Osteocyte (in vitro differentiated cells): ENCODE measurements at places on chromosomes 5 and 9. TPM values are rescaled to one million over a fixed set of nuclear protein-coding genes. Genes with fewer than 3 reads are reported as not detected.
A peak's percentile ranks its signal among the peaks of the same experiment; 100 is the strongest.

Gene ENTREP1
- 0.24 and 0.26 TPM in 2 replicates for total RNA-seq

- no peak for DNase-seq
- no peak overlapping the region for H3K27ac ChIP-seq
- H3K27me3 ChIP-seq: no peaks in the 10 kb centered on the region
- no peak overlapping the region for H3K4me3 ChIP-seq
Observed at GRCh38 chr9:111798786-111799185, 4.0 kb upstream of the SHOC1 start.

DNA sequence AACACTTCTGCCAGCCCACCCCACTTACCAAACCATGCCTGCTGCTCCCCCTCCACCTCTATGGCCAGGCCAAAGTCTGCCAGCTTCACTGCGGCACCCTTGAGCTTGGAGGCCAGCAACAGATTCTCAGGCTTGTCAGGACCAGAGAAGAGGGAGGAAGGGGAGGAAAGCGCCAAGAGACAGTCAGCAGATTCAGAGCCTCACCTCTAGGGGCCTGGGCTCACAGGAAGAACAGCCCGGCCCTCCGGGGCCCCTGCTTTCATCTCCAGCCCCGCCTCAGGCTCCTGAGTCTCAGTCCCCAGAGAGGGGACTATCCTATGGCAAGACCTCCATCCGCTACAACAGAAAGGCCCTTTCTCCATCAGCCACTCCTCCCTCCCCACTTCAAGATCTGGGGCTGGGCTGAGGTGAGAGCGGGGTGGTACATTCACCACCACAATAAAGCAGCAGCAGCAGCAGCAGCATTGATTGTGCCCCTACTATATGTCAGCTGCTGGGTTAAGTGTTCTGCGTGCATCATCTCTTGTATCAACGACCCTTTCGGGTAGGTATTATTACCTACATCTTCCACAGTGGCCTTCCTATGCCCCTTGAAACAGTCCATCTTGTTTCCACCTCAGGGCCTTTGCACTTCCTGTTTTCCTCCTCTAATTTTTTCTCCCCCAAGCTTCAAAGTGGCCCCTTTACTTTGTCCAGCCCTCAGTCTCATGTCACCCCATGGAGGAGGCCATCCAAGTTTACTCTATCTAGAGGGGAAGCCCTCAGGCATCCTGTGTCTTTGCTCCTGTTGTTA lies 36.0 kb downstream of the CAMK2A start:
- H3K4me1 ChIP-seq: no peaks in the 10 kb centered on the region
- H3K4me3 ChIP-seq: no peak overlapping the region
- no peak for DNase-seq
- H3K36me3 ChIP-seq: no peaks in the 10 kb centered on the region
- H3K27me3 ChIP-seq: no peaks in the 10 kb centered on the region

DNA sequence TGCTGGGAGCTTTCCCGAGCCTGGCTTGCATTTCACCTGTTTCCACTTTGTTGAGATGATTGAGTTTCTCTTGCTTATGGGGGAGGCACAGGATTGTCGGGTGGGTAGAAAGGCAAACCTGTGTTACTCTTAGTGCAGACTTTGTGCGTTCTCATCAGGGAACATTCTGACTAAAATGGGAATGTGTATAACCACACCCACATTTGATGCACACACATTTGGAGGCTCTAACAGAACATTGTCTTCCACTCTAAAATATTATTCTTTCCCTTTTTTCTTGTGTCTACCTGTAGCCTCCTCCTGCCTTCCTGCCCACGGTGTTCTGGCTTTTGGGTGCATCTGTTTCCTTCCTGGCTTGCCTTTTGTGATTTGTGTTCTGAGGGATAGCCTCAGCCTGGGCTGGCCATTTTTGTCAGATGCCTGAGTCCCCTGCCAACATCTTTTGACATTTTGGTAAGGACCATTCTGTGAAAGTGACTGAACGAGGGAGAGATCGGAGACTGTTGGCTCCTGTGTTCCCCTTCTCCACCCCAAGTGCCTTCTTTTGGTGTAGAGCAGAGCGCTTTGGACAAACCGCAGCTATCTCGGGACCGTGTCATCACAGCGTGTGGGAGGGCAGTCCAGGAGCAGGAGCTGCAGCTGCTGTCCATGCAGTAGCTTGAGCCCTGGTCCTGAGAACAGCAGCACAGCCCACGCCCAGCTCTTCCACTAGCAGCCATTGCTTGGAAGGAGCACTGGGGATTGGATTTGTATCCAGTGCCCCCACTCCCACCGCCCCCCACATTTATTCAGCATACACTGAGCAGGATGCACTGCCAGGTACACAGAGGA lies 101.4 kb downstream of the ARHGAP26 start:
- peak overlapping the region; percentile 57 for H3K27ac ChIP-seq
- no peaks in the 10 kb centered on the region for H3K27me3 ChIP-seq
- no peaks in the 10 kb centered on the region for H3K36me3 ChIP-seq
- H3K4me3 ChIP-seq: no peak overlapping the region
- DNase-seq: no peak
- peaks cover 88% of the 10 kb centered on the region for H3K4me1 ChIP-seq

Gene LHX6
- not detected in 2 replicates for total RNA-seq

Gene SLC6A3
- not detected in 2 replicates for total RNA-seq

Gene TAF11L5
- total RNA-seq: not detected in 2 replicates

GRCh38 chr9:107292821-107293542 lies 9.9 kb downstream of the RAD23B start:
- H3K27ac ChIP-seq: no peak overlapping the region
- no peak for DNase-seq
- H3K27me3 ChIP-seq: no peaks in the 10 kb centered on the region
- H3K4me1 ChIP-seq: peaks cover 75% of the 10 kb centered on the region
- H3K4me3 ChIP-seq: no peak overlapping the region

Gene PPP2R2B
- not detected in 2 replicates for total RNA-seq

GRCh38 chr5:110351430-110351829 lies 375.0 kb downstream of the TMEM232 start:
- H3K4me1 ChIP-seq: peaks cover 54% of the 10 kb centered on the region
- H3K27ac ChIP-seq: peak overlapping the region; percentile 56
- no peak overlapping the region for H3K4me3 ChIP-seq
- no peak for DNase-seq

DNA sequence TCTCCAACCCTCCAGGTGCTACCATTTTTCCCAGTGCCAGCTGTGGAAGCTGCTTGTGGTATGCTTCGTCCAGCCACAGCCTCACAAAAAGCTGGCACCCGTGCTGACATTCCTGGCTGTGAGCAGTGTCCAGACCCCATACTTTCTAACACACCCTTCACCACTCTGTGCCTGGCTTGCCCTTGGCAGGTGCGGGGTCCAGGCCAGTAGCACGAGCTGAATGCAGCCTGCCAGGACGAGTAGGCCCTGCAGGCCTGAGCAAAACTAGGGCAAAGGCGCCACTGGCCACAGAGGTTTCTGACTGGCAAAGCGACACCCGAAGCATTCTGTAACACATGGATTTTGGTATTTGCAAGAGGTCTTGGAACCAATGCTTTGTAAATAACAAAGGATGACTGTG lies 26.0 kb upstream of the GHR start:
- no peaks in the 10 kb centered on the region for H3K36me3 ChIP-seq
- H3K27ac ChIP-seq: no peak overlapping the region
- H3K4me1 ChIP-seq: no peaks in the 10 kb centered on the region

Gene RETREG1
- 0.78 and 0.91 TPM in 2 replicates for total RNA-seq

Gene SPATA31A3
- total RNA-seq: not detected in 2 replicates

Gene GABRA6
- not detected in 2 replicates for total RNA-seq

GRCh38 chr5:80152778-80153177 lies 103.1 kb downstream of the SERINC5 start:
- no peak for DNase-seq
- H3K4me1 ChIP-seq: peaks cover 43% of the 10 kb centered on the region
- H3K4me3 ChIP-seq: no peak overlapping the region
- H3K36me3 ChIP-seq: peaks cover 22% of the 10 kb centered on the region

DNA sequence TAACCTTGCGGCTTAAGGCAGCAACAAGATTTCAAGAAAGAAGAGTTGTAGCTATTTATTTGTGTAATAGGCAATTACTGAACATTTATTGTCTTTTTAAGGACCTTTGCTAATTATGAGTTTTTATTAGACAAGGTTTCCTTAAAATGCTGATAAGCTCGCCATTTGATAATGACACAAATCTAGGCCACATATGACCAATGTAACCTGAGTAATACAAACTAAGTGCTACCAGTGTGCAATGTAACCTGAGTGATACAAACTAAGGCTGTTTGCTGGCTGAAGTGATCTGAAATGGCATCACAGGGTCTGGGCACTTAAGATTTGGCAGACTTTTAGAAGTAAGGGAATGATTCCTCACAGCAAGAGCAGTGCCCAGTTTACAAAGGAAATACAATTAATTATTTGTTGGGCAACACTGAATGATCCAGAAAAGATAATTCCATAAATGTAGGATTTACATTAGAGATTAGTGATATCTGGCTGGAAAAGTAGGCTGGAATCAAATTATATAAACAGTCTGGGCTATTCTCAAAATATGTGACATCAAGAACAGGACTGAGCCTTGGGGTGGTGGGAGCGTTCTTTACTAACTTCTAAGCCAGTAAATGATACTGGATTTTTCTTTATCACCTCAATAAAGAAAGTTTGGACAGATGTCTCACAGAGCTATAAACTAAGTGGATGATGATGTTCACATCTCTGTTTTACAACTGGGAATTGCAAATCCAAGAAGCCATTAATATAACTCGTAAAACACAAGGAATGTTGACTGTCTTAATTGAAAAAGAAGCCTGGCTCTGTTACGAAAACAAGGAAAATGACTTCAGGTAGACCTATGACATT lies 54.8 kb downstream of the MRPS27 start:
- no peak overlapping the region for H3K4me3 ChIP-seq
- H3K27ac ChIP-seq: no peak overlapping the region
- H3K27me3 ChIP-seq: no peaks in the 10 kb centered on the region
- peaks cover 18% of the 10 kb centered on the region for H3K36me3 ChIP-seq
- DNase-seq: no peak

DNA sequence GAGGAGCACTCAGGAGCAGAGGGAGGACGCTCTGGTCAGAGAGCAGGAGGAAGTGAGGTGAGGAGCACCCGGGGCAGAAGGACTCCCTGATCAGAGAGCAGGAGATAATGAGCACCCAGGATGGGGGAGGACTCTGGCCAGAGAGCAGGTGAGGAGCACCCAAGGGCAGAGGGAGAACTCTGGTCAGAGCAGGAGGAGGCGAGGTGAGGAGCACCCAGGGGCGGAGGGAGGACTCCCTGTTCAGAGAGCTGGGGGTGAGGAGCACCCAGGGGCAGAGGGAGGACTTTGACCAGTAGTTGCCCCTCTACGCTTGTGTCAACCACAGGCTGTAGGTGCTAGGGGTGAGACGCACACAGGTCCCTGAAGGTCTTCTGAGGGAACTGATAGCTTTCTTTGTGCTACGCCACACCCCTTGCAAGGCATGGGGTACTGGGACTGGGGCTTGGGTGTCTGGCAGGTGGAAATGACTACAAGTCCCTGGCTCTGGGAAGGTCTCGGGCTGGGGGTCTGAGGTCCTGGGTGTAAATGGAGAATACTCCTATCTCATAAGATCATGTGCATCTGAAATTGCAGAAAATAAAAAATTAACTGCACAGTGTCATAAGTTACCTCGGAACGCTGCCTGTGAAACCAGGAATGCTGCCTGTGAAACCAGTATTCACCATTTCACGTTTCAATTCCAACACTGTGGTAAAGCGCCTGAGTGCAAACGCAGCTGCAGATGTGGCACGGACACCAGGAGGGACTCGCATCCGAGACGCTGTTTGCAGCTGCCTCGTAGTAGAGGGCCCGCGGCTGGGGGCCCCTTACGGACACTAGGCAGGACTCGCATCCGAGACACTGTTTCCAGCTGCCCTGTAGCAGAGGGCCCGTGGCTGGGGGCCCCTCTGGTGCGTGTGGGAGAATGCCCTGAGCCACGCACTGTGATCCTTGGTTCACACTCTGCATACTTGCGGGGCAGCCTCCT lies 27.0 kb upstream of the SLC6A3 start:
- no peaks in the 10 kb centered on the region for H3K4me1 ChIP-seq
- H3K36me3 ChIP-seq: peaks cover 17% of the 10 kb centered on the region
- no peaks in the 10 kb centered on the region for H3K27me3 ChIP-seq

- no peaks in the 10 kb centered on the region for H3K36me3 ChIP-seq
- H3K4me3 ChIP-seq: no peak overlapping the region
- H3K4me1 ChIP-seq: peaks cover 34% of the 10 kb centered on the region
- peak overlapping the region; percentile 70 for H3K27ac ChIP-seq
- no peak for DNase-seq
- H3K27me3 ChIP-seq: no peaks in the 10 kb centered on the region
Observed at GRCh38 chr5:107388141-107388861, 282.4 kb downstream of the EFNA5 start.

Gene FOXD1
- total RNA-seq: 64.1 and 73.4 TPM in 2 replicates

Gene GCNT1
- 8.0 and 8.6 TPM in 2 replicates for total RNA-seq
